ENCODE measurements at places on chromosomes 1 and 21.

DNA sequence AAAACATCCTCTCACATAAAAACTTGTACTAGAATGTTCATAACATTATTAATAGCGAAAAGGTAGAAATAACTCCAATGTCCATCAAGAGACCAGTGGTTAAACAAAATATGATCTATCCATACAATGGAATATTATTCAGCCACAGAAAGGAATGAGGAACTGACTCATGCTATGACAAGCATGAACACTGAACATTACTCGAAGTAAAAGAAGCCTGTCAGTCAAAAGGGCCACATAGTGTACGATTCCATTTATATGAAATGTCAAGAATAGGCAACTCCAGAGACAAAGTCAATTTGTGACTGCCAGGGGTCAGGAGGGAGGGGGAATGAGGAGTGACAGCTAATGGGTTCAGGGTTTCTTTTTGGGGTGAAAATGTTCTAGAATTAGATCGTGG is 2.3 kb downstream of the VPS26C start:
- peak; percentile 23 for DNase-seq

GRCh38 chr1:27393641-27394281 is 1.3 kb downstream of the GPR3 start:
- DNase-seq, result no peak

DNA sequence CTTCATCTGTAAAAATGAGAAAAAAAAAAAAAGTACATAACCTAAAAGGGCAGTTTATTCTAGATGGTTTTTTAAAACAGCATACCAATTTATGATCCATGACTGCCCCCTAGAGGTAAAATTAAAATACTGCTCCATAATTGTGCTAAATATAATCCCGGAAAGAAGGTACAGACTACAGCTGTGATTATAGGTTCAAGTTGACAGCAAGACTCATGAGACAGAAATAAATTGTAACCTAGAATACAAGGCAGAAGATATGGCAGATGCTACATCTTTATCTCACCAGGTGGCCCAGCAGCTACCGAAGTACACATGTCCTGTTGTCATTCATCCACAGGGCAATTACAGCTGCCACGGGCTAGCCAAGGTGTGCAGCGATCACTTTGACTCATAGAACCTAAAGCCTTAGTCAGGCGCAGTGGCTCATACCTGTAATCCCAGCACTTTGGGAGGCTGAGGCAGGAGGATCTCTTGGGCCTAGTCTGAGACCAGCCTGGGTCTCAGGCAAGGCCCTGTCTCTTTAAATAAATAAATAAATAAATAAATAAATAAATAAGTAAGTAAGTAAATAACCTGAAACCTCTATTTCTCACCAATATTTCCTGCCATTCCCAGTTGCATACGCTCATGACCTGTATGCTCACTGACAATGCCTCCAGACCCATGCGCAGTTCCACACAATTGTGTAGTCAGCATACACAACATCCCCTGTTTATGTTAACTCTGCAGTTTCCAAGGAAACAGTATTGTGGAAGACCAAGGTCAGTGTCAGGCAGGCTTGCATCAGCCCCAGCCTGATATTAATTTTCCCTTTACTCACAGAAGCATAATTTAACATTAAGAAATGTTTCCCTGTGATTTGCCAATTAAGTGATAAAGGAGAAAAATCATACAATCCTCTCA is 18.3 kb upstream of the PPIE start:
- peak; percentile 78 for DNase-seq

DNA sequence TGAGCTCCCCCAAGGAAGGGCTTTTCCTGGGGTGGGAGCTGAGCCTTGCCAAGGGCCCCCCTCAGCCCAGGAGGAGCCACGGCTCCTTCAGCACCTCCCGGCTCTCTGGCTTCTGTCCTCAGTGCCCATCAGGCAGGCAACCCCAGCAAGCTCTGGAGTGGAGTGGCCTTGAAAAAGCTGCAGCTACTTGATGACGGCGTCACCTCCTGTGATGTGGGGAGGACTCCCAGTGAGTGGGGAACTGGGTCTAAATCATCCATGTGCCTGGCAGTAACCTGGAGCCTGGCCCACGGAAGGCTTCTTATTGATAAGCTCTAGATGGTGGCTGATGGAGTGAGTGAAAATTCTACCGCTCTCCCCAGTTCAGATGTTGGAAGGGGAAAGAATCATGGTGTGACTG is 114.4 kb downstream of the TMEM53 start:
- DNase-seq, result no peak

DNA sequence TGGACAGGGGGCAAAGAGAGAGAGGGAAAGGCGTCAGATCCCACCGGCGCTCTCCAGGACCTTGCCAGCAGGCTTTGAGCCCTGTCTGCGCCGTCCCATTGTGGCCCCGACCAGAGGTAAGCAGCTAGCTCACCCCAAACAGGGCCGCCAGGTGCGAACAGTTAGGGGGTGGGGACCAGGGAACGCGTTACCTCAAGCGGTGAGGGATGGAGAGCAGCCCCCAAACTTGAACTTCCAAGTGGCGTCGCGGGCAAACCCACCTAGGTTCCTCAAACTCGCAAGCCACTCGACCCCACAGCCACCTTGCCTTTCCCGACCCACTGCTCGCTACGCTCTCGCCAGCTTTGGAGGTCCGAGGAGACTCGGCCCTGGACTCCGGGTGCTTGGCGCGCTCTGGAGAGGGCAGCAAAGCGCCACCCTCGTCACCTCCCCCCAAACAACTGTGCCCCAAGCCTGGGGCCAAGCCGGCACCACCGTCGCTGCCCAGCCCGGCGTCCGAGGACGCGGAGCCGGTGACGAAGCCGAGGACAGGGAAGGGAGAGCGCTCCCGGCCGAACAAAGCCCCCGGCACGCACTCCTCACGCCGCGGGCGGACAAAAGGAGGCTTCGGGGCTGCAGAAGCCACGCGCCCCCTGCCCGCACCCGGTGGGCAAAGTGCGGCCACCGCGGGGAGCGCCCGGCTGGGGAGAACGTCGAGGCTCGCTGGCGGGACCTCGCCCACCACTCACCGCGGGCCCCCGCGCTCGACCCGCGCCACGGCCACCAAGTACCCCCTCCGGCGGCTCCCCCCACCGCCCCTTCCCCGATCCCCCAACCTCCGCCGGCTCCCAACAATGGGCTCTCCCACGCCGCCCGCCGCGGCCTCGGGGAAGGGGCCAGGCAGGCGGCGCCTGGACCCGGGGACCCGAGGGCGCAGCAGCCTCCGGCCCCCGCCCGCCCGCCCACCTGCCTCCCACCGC is 976 bp downstream of the SSBP3 start:
- DNase-seq, result no peak

- DNase-seq, result peak; percentile 46
Measured at GRCh38 chr1:109509176-109510134, at the start of gene AMIGO1. AMIGO1 (minus strand) TSS chr1:109509727; CDS start chr1:109508912, 815 bp downstream.

GRCh38 chr1:153403421-153404085 is 12.7 kb upstream of the S100A8 start:
- DNase-seq, result no peak

GRCh38 chr1:7493711-7494454 is 277.2 kb upstream of the VAMP3 start:
- no peak for DNase-seq

DNA sequence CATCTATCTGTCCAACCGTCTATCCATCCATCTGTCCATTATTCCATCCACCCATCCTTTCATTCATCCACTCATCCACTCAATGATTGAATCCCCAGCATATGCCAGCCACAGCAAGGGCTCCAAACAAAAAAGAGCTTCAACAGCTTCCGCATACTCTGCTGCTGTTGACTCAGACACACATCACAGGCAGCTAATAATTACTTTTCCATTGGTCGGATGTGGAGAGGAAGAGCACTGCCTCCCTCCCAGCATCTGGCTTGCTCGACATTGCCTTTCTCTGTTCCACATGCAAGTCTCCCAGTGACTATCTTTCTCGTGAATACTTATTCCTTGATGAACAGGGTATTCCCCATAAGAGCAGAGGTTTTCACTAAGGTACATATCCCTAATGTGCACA is 176.5 kb downstream of the HIVEP3 start:
- peak; percentile 80 for DNase-seq

- DNase-seq, result peak; percentile 96
Measured at GRCh38 chr1:243798726-243799125, 51.3 kb downstream of the AKT3 start.

DNA sequence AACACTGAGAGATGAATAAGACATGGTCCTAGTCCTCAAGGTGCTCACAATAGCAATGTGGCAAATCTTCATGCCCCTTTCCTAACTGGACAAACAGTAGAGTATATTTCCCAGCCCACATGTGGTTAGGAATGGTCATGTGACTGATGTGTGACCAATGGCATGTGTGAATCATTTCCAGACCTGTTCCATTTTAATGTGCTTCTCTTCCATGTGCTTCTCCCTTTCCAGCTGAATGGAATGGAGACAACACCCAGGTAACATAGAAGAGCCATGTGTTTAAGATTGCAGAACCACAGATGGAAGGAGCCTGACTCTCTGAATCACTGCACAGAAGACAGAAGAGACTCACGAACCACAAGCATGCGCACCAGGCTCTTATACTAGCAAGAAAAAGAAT is 409.9 kb upstream of the NFIA start:
- no peak for DNase-seq

- DNase-seq, result peak; percentile 73
Measured at GRCh38 chr21:26148840-26149354, 21.7 kb downstream of the APP start.

GRCh38 chr1:179187735-179188471 is 41.6 kb downstream of the ABL2 start:
- no peak for DNase-seq
